Right renal pelvis (tissue), 4 donors: ENCODE measurements at places on chromosomes 7 and 10.

GRCh38 chr7:29592866-29593265 is 29.2 kb downstream of the PRR15 start:
- DNase-seq: no peak

DNA sequence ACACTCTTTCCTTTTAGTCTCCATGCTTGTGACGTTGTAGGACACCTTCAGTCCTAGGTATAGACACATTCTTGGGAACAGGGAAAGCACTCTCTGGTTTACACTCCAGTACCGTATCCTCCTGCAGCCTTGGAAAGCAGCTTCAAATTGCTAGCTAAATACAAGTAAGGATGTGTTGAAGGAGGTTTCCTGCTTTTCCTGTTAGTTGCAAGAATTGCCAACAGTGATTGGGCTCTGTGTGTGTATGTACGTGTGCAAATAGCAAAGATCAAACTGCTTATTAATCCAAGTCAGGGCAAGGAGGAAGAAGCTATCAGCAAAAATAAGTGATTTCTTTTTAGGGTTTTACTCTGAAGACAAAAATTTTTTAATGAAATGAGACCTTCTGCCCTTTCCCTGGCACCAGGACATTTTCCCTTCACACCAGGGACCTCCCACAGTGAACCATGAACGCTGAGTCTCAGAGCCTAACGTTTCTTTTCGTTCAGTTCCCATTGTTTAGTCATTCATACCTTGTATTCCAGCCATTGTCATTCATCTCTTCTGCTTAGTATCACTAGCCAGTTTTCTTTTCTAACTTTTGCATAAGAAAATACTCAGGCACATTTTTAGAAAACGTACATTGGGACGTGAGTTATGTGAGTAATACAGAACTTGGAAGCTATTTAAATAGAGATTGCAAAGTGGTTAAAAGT is 36.9 kb upstream of the AUTS2 start:
- no peak for DNase-seq

DNA sequence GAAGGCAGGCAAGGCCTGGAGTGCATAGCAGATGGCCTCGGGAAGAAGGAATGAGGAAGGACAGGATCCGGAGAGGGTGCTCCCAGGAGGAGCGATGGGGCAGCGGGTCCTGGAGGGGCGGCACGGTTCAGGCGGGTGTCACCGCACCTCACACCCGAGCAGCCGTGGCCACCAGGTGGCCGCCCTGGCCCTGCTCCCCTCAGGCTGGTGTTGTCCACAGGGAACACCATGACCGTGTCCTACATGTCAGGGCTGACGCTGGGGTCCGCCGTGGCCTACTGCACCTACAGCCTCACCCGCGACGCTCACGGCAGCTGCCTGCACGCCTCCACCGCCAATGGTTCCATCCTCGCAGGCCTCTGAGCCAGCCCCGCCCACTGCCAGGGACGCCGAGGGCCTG is 19.8 kb downstream of the SLC29A4 start:
- no peak for DNase-seq

DNA sequence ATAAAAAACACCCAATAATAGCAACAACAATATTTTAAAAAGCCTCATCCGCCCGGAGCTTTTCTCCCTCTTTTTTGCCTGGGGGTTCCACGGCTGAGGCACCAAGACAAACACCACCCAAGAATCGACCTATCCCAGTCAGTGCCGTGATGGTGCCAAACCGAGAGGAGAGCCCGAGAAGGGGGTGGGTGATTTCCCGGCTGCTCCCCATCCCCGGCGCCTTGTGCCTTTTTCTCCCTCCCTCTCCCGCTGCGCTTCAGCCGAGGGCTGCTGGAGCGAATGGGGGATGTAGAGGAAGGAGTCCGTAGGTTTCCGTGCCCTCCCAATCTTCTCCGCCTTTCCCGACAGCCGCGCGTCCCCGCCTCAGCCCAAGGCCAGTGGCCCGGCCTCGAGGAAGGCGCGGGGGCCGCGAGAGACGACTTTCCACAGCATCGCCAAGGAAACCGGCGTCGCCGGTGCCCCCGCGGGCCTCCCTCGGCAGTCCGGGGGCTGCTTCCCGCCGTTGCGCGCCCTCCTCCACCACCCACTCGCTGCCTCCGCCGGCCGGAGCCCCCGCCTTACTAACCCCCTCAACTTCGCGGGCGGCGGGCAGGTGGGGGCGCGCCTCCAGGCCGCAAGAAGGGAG is 1.3 kb downstream of the EGR2 start:
- DNase-seq: no peak

GRCh38 chr7:5824297-5824610 is 42.8 kb upstream of the RNF216 start:
- no peak for DNase-seq

DNA sequence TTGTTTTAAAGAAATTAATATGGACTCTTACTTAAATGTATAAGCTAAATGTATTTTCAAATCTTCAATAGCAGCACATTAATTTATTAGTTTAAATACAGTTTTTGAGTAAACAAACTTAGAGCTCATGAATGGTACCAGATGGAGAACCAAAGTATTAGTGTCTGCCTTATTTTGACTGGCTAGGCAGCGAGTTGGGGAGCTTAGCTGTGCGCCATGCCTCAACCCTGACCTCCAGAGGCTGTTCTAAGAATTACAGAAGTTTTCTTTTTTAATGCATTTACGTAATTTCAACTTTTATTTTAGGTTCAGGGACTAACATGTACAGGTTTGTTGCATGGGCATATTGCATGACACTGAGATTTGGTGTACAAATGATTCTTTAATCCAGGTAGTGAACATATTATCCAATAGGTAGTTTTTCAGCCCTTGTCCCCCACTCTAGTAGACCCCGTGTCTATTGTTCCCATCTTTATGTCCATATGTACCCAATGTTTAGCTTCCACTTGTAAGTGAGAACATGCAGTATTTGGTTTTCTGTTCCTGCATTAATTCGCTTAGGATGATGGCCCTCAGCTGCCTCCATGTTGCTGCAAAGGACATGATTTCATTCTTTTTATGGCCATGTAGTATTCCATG is 166.8 kb downstream of the IQUB start:
- DNase-seq: no peak

DNA sequence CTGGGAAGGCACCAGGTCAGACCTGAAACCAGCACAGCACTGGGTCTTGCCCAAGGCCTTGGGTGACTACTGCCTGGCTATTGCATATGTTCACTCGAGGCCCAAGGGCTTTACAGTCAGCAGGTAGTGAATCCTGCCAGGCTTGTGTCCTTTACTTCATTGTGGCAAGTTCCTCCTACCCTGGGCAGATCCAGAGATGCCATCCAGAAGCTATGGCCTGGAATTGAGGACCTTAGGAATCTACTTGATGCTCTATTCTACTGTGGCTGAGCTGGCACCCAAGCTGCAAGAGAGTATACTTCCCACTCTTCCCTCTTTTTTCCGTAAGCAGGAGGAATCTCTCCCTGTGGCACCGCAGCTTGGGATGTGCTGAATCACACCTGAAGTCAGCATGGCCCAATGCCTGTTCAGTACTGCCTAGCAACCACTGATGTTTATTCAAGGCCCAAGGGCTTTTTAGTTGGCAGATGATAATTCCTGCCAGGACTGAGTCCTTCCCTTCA is 246.7 kb upstream of the CTBP2 start:
- no peak for DNase-seq

DNA sequence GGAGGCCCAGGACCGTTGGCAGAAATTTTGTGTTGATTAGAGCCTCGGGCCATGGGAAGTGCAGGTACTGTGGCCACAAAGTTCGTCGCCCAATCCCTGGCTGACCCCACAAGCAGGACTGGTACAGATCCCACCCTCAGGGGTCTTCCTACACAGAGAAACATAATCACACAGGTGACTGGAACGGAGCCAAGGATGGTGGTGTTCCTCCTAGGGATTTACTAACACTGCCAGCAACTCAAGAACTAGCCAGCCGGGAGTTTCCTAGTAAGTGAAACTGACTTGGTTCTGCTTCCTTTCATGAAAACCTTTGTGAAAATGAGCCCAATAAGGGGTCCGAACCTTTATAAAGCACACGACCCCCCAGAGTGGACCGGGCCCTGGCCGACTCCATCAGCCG is 5.7 kb downstream of the CUX1 start:
- DNase-seq: no peak

DNA sequence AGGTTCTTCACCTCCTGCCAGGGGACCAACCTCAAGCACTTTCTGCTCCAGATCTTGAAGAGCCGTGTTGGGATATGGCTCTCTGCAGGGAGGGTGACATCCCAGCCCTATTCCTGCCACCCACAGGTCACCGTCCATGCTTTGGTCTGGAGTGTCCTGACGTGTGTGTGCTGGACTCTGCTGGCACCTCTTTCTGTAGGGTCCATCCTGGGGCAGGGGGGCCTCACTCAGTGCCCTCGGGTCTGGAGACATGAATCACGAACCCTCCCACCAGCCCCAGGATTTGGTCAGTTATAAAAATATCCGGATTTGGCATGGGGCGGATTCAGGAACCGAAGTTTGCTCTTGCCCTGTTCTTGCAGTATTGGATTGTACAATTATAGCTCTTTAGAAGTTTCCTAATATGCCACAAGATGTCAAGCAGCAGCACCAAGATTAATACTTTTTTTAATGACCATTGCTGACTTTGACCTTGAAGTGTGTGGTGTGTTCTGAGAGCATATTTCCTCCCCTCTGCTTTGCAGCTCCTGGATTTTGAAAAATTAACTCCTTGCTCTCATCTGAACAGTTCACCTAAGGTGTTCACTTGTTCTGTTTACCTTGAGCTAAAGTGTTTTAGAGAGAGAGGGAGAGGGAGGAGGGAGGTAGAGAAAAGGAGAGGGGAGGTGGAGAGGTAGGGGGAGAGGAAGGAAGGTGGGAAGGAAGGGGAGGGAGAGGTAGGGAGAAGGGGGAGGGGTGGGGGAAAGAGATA is 95.4 kb upstream of the SHH start:
- DNase-seq: no peak

DNA sequence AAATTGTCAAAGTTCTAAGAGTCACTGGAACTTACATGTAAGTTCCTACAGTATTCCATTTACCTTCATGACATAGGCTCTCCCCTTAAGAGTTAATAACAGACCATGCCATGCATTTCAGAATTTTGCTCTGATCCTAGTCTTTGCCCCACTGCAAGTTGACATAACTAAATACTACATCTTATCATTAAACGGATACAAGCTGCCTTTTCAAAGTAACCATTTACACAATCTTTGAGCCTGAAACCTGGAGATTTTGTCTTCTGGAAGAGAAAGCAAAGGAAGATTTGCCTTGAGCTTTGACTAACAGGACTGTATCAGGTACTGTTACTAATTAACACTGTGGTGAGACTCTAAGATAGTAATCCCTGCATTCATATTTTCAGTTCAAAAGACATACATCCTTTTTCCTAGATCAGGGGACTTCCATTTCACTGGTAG is 9.3 kb upstream of the AKR1D1 start:
- DNase-seq: no peak

- DNase-seq: no peak
These were observed 29.0 kb upstream of the WDFY4 start for GRCh38 chr10:48655411-48656240.

DNA sequence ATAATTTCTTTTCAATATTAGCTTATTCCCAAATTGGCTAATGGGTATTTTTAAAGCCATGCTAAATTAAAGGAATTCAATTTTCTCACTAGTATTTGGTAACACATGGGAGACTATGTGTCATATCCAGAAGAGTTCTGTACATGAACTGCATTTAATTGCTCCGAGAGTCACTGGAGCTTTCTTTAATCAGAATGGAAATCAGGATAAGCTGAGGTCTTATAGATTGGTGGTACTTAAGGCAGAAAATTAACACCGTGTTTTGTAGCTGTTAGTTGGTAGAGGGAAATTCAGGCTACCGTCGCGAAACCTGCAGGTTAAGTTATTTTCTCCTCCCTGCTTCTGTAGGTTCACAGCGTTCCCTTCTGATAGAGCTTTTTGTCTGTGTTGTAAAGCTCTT is at the start of gene WEE2:
WEE2 (plus strand) TSS at position 3 of the 400 bp plus-strand sequence. CDS start 406 bp downstream, outside the sequence.
- no peak for DNase-seq

- DNase-seq: peak; percentile 47
These were observed 83.9 kb downstream of the JAZF1 start for GRCh38 chr7:28096713-28097112.

DNA sequence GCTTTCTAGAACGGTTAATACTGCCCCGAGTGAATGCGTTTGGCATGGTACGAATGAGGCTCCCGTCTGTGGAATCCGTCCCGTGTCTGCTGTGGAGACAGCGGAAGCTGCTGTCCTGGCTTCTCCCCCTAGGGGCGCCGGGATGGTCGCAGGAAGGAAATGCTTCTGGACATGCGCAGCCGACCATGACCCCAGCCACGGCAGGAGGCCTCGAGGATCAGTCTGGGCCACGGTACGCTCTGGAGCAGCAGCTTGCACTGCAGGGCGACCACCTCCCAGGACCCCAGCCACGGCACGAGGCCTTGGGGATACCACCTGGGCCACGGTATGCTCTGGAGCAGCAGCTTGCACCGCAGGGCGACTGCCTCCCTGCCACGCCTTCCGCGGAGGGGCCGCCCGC is 107.9 kb downstream of the CYTH3 start:
- no peak for DNase-seq

DNA sequence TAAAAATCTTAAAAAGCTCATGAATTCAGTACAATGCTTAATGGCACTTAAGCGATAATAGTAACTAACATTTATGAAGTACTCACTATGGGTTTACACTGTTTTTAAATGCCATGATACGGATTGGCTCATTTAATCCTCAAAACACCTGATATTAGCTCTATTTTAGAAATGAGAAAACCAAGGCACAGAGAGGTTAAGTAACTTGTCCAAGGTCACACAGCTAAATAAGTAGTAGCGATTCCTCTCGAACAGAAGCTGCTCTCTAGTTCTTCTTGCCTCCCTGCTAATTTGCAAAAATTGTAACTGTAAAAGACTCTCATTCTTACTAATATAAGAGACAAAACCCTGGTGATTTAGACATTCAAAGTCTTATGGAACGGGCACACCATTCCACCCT is 110.7 kb upstream of the RHEB start:
- DNase-seq: no peak

GRCh38 chr7:139739863-139740597 is 37.8 kb downstream of the HIPK2 start:
- no peak for DNase-seq

DNA sequence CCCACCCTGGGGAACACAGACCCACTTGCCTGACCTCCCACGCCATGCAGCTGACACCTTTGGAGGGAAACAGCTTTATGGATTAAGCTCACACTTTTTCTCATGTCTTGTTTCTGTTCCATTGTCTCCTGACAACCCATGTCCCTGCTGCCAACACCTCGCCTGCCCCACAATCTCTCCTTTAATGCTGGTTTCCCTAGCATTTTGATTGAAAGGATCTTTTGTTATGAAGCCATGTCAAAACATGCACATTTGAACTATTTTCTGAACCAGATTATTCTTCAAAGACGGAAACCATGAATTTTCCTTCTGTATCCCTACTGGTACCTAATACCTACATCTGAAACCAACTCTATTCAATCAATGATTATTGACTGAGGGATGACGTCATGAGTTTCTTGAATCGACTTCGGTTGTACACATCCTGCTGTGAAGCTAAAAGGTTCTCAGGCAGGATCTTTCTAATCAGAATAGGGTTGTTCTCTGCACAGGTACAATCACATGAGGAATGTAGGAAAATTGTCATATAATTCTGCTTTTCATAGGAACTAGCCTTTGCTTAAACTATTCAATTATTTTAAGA is 106.2 kb upstream of the NEBL start:
- DNase-seq: no peak
